Chondrocyte (in vitro differentiated cells): ENCODE measurements at places on chromosomes 16 and 17. TPM values are rescaled to one million over a fixed set of nuclear protein-coding genes. Genes with fewer than 3 reads are reported as not detected.

The ALDH3A2 gene
- 26.5 to 43.6 TPM (median 27.4 TPM) in 3 replicates for total RNA-seq

DNA sequence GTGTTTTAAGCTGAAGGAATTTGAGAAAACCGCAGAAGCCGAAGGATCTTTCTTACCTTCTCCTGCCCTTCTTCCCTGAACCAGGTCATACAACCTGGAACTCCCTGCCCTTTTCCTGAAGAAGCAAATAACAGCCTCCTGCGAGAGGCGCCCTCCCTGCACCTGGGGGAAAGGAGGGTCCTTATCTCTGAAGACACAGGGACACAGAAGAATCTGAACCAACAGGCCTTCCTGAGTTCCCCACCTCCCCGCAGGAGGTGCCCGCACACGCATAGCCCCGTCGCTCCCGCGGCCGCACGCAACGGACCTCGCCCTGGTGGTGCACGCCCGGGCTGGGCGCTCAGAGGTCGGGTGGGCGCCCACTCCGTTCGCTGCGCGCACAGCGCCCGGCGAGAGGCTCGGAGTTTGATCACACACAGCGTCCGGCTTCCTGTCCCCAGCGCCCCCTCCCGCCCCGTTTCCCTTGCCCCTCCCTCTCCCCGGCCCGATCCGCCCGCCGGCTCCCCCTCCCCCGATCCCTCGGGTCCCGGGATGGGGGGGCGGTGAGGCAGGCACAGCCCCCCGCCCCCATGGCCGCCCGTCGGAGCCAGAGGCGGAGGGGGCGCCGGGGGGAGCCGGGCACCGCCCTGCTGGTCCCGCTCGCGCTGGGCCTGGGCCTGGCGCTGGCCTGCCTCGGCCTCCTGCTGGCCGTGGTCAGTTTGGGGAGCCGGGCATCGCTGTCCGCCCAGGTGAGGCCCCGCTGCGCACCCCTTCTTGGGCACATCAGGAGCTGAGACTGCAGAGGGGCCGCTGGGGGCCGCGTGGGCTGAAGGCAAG is at the start of gene TNFSF12:
Gene TNFSF12 (plus strand): TSS at position 474 of the 816 bp plus-strand sequence. CDS start 96 bp downstream, at position 570.
- peaks cover 13% of the 10 kb centered on the region for H3K4me1 ChIP-seq
- H3K27ac ChIP-seq: peak within 1 kb of the TSS; percentile 59
- no peak for DNase-seq

GRCh38 chr16:67269766-67270165 is 9.6 kb upstream of the PLEKHG4 start:
- no peaks in the 10 kb centered on the region for H3K36me3 ChIP-seq
- peaks cover 5% of the 10 kb centered on the region for H3K4me1 ChIP-seq
- no peak overlapping the region for H3K27ac ChIP-seq
- peak; percentile 44 for DNase-seq

GRCh38 chr16:58455750-58456149 is 44.2 kb upstream of the NDRG4 start:
- no peak overlapping the region for H3K4me3 ChIP-seq
- H3K36me3 ChIP-seq: no peaks in the 10 kb centered on the region
- H3K27ac ChIP-seq: no peak overlapping the region
- DNase-seq: no peak
- peaks cover 32% of the 10 kb centered on the region for H3K27me3 ChIP-seq

- no peak overlapping the region for H3K4me3 ChIP-seq
- H3K4me1 ChIP-seq: no peaks in the 10 kb centered on the region
- H3K27me3 ChIP-seq: no peaks in the 10 kb centered on the region
Observed at GRCh38 chr16:51267681-51268080, 116.6 kb upstream of the SALL1 start.

GRCh38 chr17:64466019-64466735 is 17.3 kb downstream of the MILR1 start:
- no peak overlapping the region for H3K4me3 ChIP-seq
- H3K27me3 ChIP-seq: peaks cover 2% of the 10 kb centered on the region
- no peak for DNase-seq
- no peaks in the 10 kb centered on the region for H3K36me3 ChIP-seq

GRCh38 chr17:3558603-3559269 is 1.1 kb upstream of the TRPV3 start:
- H3K27ac ChIP-seq: peak overlapping the region; percentile 41
- no peaks in the 10 kb centered on the region for H3K36me3 ChIP-seq
- H3K27me3 ChIP-seq: no peaks in the 10 kb centered on the region
- DNase-seq: no peak

DNA sequence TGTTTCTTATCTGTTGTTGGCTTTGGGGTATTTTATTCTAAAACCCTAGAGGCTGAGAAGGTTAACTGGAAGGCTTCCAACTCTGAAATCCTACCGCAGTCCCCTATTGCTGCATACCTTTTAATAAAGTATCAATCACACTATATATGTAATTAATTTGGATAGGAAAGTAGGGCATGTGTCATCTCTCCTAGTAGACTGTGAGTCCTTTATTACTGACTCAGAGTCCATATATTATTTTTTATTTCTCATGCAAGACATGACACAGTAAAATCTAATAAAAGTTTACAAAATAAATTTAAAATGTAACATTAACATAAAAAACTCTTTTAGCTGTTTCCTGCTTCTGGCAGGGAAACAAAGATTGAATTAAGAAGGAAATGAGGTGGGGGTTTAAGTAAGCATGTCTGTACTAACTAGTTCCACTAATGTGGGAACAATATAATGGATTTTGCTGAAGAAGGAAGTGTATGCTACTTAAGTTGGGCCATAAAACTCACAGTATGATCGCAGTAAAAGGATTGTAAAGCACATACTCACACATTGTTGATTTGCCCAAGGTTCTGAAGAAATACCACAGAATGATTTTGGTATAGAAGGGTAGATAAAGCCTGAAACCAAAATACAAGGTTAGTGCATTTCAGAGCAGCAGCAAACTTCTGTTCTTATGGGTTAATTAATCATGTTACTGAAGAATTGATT is 97.6 kb upstream of the HLF start:
- H3K27ac ChIP-seq: no peak overlapping the region
- peaks cover 4% of the 10 kb centered on the region for H3K36me3 ChIP-seq
- no peaks in the 10 kb centered on the region for H3K27me3 ChIP-seq
- H3K4me3 ChIP-seq: no peak overlapping the region
- peaks cover 12% of the 10 kb centered on the region for H3K4me1 ChIP-seq

DNA sequence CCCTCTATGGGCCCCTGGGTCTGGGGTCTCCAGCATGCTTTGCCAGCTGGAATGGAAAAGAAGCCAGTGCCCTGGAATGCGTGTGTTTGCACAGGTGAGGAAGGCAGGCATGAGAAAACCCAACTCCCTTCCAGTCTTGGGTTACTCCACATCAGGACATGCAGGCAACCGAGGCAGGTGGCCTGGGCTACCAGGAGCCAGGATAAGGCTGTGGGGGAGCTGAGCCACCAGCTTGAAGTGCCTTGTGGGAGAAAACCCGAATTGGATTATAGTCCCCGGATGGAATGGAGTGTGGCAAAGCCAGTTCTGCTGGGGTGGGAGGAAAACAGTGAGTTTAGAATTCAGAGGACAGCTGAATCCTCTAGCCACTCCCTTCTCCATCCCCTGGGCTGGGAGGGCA is 7.2 kb downstream of the SRCIN1 start:
- peaks cover 9% of the 10 kb centered on the region for H3K4me1 ChIP-seq
- no peaks in the 10 kb centered on the region for H3K36me3 ChIP-seq
- no peak overlapping the region for H3K4me3 ChIP-seq
- peaks cover 50% of the 10 kb centered on the region for H3K27me3 ChIP-seq
- H3K27ac ChIP-seq: no peak overlapping the region
- DNase-seq: no peak

- peaks cover 11% of the 10 kb centered on the region for H3K4me1 ChIP-seq
- DNase-seq: no peak
- H3K27me3 ChIP-seq: no peaks in the 10 kb centered on the region
Observed at GRCh38 chr17:46732160-46732559, 86.3 kb downstream of the WNT3 start.
